ENCODE measurements at places on chromosomes 11 and 22.

DNA sequence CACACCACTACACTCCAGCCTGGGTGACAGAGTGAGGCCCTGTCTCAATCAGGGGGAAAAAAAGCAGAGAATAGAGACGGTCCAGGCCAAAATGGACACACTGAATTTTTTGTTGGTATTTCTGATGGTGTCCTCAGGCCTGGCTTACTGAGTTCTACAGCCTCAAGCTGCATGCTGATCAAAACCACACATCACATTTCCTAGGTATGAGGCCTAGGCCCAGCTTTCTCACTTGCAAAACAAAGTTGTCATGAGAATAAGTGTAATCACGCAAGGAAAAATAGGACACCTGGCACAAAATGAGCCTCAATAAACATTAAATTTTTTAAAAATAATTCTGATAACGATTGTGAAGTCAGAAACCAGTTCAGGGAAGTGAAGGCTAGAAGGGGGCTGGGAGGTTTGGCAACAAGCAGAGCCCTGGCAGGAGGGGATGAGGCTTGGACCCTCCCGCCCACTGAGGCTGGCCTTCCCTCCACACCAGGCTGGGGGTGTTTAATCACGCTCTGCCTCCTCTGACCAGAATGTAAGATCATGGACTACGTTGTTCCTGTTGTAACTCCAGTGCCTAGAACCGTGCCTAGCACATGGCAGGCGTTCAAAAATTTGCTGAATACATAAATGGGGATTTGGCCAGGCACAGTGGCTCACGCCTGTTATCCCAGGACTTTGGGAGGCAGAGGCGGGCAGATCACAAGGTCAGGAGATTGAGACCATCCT is 18.1 kb downstream of the PACSIN2 start:
- DNase-seq: no peak

GRCh38 chr11:104799251-104799650 is 99.0 kb downstream of the CASP12 start:
- DNase-seq: no peak

GRCh38 chr11:113628912-113629311 is 77.2 kb downstream of the TMPRSS5 start:
- DNase-seq: no peak

- DNase-seq: no peak
Observed at GRCh38 chr11:117620086-117620485, 176.9 kb downstream of the DSCAML1 start.

GRCh38 chr11:126282736-126283591 is at the start of gene TIRAP:
Gene TIRAP (plus strand): TSS chr11:126283093. CDS start chr11:126290895, 7,802 bp downstream.
- DNase-seq: peak; percentile 36

DNA sequence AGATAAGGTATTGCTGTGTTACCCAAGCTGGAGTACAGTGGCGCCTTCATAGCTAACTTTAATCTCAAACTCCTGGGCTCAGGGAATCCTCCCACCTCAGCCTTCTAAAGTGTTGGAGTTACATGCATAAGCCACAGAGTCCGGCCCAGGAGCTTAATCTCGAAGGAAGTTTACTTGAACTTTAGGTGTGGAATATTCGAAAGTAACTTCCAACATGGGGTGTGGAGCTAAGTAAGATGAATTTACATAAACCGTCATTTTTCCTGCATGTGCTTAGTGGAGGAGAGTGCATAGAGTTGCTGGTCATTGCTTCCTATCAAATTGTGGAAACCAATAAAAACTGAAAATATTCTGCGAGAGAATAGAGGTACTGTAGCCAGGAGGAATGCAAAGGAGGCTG is 1.5 kb downstream of the ATG13 start:
- DNase-seq: no peak

GRCh38 chr22:50165436-50166123 is 5.0 kb upstream of the PANX2 start:
- DNase-seq: no peak

GRCh38 chr22:49727881-49728569 is 99.6 kb downstream of the BRD1 start:
- DNase-seq: no peak

DNA sequence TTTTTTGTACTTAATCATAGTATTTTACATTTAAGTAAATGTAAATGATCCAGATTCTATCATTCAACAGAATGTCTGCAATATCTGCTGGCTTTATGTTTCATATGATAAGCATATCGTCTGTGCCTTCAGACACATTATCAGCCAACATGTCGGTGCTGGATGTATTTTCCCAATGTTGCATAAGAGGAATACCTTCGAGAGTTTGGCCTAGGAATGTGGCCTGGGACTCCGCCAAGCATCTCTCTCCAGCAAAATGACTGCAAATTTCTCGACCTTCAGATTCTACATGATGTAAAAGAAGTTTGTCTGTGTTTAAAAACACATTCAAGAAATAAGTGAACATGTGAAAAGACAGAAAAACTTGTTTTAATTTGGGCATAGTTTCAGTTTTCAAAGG is 6.9 kb downstream of the BDNF start:
- DNase-seq: no peak

Measured in stimulated activated CD4-positive, alpha-beta T cell treated with anti-CD3 and anti-CD28 coated beads, Interleukin-12 subunit alpha, Interleukin-12 subunit beta, amount 100 ng/mL, for 24 hours (primary cell).